ENCODE measurements at places on chromosomes 16 and 17.
A peak's percentile ranks its signal among the peaks of the same experiment; 100 is the strongest.

GRCh38 chr16:82013139-82013538 lies 1.9 kb upstream of the SDR42E1 start:
- no peak for DNase-seq

GRCh38 chr16:20871941-20872815 lies 28.0 kb downstream of the DCUN1D3 start:
- no peak for DNase-seq

GRCh38 chr16:56649271-56649670 lies 2.4 kb upstream of the MT1B start:
- no peak for DNase-seq

DNA sequence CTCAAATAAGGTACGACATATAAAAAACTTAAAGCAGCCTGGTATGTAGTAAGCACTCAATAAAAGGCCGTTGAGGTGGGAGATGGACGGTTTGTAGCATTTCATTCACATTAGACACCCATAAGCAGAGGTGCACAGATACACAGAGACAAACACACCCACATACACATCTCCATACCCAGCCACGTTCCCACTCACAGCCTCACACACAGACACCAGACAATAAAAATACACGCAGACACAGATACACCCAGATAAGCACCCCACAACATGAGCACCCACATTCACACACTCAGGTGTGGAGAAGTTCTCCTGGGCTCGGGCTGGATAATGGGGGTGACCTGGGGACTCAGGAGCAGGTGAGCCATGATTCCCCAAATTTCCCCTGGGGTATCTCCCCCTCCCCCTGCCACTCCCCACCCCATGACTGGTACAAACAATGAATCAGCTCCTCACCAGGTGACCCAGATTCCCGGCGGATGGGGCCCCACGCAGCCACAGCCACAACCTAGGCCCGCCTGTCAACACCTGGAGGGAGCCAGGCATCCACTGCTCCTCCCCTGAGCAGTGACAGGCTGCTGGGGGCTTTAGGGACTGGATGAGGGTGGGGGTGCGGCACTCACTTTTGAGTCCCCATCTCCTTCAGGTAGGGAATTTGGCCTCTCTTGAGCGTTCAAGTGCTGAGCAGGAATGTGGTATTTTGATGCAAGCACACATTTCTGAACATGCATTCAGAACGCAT lies 2.7 kb downstream of the DLX3 start:
- no peak for DNase-seq

GRCh38 chr16:65305266-65305959 lies 183.6 kb upstream of the CDH11 start:
- no peak for DNase-seq

DNA sequence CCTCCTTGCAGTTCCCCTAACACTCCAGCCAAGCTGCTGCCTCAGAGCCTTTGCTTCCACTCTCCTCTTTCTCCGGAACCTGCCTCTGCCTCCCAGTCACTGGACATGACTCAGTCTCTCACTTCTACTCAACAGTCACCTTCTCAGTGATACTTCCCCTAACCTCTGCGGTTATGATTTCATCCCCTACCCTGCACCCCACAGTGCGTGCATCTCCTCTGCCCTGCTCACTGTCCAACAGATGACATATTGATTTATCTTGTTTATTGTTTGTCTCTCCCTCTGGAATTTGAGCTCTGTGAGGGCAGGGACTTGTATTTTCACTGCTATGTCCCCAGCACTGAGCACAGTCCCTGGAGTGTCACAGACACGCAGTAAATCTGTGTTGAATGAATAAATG lies 100.7 kb downstream of the CYLD start:
- DNase-seq, result no peak

DNA sequence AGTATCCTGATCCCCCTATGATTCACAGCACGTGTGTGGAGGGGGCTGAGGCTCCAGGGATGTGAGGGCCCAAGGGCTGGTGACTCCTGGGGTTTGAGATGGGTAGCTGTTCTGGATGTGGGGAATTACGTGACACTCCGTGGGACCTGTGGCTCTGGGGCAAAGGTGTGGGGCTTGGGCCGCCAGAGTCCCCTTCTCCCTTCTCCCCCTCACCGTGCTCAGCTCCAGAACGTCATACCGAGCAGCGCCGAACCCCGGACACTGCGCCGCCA lies 7.2 kb downstream of the PLEKHH3 start:
- no peak for DNase-seq

DNA sequence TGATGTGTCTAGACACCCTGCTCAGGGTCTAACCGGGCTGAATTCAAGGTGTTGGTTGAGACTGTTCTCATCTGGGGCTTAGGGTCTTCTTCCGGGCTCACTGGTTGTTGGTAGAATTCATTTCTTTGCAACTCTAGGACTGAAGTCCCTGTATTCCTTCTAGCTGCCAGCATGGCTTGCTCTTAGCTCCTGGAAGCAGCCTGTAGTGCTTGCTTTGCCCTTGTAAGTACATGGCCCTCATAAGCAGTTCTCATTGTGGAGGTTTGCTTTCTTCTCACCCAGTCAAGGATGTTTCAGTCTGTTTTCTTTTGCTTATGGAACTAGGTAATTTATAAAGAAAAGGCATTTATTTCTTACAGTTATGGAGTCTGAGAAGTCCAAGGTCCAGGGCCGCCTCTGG lies 26.3 kb downstream of the COX10 start:
- no peak for DNase-seq

- no peak for DNase-seq
Observed at GRCh38 chr16:86994215-86994614, 323.0 kb downstream of the C16orf95 start.

- DNase-seq, result no peak
Observed at GRCh38 chr16:81551821-81552304, 107.3 kb downstream of the CMIP start.

GRCh38 chr17:35167046-35167445 lies 19.4 kb downstream of the UNC45B start:
- DNase-seq, result no peak

- no peak for DNase-seq
Observed at GRCh38 chr16:27251541-27252205, 16.9 kb downstream of the NSMCE1 start.

DNA sequence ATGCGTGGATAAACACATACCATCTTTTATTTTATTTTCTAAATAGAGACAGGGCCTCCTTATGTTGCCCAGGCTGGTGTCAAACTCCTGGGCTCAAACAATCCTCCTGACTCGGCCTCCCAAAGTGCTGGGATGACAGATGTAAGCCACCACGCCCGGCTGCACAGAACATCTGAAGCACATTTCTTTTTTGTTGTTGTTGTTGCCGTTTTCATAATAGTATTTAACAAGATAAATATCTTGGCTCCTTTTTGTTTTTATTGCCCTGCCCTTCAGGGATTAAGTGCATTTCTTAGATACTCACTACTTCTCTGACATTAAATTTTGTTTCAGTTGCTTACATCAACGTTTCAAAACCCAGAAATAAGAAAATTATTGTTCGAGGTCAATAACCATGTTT lies 37.4 kb downstream of the ANKRD11 start:
- DNase-seq, result no peak

- DNase-seq, result no peak
Observed at GRCh38 chr16:22425036-22425801, 50.8 kb upstream of the CDR2 start.

- no peak for DNase-seq
Observed at GRCh38 chr16:4386451-4386805, 14.8 kb downstream of the VASN start.

DNA sequence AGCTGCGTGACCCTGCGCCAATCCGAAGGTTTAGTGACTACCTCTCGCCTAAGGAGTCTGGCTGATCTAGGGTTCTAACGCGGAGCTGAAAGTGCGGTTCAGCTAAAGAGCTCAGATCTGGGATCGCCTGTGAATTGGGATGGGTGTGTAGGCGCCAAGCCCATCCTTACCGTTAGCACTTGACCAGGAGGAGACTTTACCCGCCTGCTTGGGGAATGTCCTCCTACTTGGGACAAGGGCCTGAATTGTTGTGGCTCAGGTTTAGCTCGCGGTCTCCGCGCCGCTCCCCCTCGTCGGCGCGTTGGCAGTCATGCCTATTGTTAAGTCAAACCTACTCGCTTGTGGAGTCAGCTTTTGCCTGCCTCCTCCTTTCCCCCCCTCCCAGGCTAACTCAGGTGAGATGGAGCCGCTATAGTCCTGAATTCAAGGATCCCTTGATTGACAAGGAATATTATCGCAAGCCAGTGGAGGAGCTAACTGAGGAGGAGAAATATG lies 480 bp downstream of the MRPS7 start:
- DNase-seq, result no peak

- no peak for DNase-seq
Observed at GRCh38 chr17:21295036-21295952, 10.8 kb downstream of the MAP2K3 start.

GRCh38 chr16:75653922-75654321 lies 6.3 kb downstream of the TERF2IP start:
- no peak for DNase-seq

DNA sequence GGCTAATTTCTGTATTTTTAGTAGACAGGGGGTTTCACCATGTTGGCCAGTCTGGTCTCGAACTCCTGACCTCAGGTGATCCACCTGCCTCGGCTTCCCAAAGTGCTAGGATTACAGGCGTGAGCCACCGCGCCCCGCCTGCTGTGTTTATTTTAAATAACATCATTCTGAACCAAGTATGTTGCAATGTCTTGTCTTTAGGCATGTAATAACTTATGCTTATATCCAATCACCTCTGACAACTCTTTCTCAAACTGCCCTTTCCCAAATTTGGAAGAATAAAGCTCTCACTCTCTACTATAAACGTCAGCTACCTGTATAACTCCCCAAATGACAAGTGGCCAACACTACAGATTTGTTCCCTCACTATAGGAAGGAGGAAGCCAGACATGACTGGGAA lies 103.1 kb upstream of the FA2H start:
- DNase-seq, result no peak

DNA sequence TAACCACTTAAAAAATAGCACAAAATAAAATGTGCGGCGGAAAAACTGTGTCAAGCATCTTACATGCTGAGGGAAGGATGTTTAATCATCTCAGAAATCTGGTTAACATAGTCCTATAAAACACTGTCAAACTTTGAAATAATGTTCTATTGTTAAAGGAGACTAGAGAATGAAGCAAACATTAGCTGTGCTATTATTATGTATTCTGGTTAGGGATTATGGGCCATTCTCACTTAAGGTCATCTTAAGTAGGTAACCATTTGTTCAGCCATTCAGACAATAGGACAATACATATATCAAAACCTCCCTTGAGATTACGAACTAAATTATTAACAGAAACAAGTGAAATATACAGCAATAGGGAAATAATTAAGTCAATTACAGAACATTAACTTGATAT lies 24.7 kb downstream of the GRB2 start:
- DNase-seq, result no peak

DNA sequence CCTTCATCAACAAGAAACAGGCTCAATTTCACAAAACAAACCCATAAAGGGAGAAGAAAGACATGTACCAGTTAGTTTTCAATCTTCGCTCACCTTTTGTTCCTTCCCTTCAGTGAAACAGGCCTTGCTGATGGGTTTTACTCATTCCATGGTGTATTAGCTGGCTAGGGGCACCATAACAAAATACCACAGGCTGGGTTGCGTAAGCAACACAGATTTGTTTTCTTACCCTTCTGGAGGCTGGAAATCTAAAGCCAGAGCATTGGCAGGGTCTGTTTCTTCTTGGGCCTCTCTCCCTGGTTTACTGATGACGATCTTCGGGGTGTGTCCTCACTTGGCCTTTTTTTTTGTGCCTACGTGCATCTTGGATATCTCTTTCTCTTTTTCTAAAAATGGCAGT lies 383.4 kb upstream of the RBFOX1 start:
- DNase-seq, result no peak

DNA sequence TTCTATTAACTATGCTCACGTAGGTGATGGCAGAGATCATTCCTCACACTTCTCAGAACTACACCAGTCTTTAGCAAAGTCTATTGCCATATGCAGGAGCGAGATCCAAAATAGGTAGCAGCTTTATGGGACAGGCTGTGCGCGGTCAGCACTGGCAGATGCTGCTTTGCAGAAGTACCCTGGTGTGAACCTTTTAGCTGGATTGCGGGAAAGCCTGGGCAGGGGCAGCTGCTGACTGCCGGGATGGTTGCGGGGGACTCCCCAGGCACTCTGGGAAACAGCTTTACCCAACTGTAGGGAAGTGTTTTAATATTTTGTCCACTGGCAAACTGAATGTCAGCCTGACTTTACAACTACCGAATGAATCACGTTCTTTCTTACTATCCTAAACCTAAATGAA lies 251.3 kb downstream of the HS3ST3A1 start:
- no peak for DNase-seq

DNA sequence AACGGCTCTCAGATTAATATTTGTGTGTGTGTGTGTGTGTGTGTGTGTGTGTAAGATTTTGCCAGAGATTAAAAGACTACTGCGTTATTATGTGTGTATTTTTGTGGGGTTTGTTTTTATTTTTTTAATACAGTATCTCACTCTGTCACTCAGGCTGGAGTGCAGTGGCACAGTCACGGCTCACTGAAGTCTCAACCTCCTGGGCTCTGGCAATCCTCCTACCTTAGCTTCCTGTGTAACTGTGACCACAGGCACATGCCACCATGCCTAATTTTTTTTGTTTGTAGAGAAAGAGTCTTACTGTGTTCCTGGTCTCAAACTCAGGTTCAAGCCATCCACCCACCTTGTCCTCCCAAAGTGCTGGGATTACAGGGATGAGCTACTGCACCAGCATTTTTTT lies 87.2 kb downstream of the CYB561 start:
- DNase-seq, result no peak

DNA sequence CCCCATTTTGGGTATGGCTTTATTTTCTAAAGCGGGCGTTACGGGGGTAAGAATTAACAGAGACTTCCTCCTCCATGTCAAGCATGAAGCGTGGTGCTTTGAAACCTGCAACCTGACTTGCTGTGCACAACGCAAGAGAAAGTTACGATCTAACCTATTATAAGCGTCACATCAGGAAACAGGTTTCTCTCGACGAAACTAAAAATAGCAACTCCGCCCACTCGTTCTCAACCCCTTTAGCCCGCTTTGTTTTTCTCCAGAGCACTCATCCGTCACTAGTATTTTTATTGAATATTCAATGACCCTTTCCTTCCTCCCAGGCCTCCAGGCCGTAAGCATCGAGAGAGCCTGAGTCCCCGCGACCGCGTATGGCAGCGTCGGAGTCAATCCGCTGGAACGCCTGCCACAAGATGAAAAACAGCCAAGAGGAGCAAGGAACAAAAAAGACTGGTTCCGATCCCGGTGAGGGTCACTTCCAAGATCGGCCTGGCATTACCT lies 555 bp downstream of the NUP88 start:
- DNase-seq, result peak; percentile 52

GRCh38 chr17:80372922-80373570 lies 41.9 kb upstream of the ENDOV start:
- no peak for DNase-seq

- DNase-seq, result no peak
Observed at GRCh38 chr16:50411034-50411433, 42.2 kb upstream of the BRD7 start.

GRCh38 chr17:31608659-31609254 lies 217.3 kb downstream of the RAB11FIP4 start:
- DNase-seq, result no peak

- DNase-seq, result no peak
Observed at GRCh38 chr16:89837014-89837546, 8.8 kb downstream of the SPIRE2 start.

GRCh38 chr16:24671455-24671954 lies 57.9 kb upstream of the TNRC6A start:
- no peak for DNase-seq

- peak; percentile 4 for DNase-seq
Observed at GRCh38 chr17:30021708-30022317, 80.4 kb downstream of the EFCAB5 start.

Data from stimulated activated CD4-positive, alpha-beta T cell treated with anti-CD3 and anti-CD28 coated beads, Interleukin-4, amount 100 ng/mL, for 1 hour (primary cell).